ENCODE measurements at places on chromosomes 7 and 10.

DNA sequence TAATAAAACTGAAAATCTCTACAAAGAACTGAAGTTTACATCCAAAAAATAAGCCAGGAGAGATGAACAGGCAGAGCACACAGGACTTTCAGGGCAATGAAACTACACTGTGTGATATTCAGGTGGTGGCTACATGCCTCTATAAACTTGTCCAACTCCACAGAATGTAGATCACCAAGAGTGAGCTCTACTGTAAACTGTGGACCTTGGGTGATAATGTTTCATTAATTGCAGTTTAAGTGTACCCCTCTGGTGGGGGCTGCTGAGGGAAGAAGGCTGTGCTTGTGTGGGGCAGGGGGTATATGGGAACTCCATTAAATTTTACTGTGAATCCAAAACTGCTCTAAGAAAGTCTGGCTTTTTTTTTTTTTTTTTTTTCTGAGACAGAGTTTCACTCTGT is 22.7 kb downstream of the YWHAG start:
- no peak for DNase-seq

DNA sequence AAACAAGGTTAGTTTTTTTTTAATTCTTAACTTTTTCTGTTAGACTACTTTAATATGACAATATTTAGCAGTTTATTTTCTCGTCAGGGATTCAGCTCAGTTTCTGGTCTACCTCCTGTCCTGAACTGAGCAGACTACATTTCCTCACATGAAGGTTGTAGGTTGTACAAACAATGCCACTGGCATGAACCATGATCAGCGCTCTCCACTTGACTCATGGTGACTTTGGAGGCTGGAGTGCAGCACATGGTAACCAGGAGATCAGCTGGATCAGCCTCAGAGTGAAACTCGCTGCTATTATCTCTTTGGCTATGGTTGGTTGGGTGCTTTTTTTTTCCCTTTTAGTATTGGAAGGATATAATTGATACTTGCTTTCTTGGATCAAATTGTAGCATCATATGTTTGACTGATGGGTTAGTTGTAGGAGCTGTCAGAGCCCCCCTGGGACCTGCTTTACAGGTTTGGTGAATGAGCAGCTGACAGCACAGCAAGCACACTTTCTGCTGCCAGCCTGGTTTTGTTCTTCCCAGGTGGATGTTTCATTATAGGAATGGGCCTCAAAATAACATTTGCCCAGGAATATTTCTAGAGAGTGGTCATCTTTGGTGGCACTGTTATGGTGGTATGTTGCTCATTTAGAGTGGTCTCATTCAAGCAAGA is 556.4 kb downstream of the AUTS2 start:
- no peak for DNase-seq

DNA sequence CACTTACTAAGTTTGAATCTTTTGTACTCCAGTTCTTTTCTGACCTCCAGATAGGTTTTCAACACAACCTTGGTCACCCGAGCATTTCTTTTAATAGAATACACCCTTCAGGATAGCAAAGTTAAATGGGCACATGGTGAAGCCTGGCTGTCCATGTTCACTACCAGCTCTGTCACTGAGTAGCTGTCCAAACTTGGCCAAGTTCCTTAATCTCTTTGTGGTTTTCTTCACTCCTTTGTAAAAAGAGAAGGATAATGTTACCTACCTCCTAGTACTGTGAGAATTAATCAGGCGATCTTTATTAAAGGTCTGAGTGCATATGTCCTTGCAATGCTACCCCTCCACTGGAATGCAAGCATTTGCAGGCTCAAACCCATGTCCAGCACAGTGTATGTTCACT is 128.1 kb upstream of the PTPRZ1 start:
- DNase-seq = no peak

DNA sequence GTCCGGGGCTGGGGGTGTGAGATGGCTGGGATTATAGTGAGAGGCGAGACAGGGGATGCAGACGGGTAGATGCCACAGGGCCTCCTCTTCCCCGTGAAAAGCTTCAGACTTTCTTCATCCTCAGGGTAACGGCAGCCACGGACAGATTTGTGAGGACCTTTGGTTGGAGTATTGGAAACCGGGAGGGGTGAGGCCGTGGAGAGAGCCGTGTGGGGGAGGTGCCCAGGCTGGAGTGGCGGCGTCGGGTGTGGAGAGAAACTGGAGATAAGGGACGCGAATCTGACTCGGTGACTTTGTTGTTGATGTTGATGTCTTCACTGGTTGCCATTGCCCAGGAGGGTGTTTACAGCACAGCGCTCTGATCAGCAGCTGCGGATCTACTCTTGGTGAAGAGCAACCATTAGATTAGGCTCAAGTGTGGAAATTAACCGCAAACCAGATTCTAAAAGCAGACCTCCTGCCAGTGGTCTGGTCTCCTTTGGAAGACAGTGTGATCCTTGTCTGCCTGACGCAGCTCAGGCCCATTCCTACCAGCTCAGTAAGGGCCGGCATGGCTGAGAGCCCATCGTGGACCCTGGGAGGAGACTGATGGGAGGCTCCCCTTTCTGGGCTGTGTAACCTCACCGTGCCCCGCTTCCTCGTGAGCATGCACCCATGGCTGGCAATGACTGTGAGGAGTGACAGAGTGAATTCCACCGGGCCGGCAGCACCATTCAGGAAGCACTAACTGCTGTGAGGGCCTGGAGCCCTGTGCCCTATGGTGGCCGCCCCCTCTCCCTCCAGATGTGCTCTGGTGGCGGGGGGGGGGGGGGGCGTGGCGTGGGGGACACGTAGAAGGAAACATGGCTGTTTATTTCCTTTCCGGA is 90.3 kb downstream of the INPP5A start:
- no peak for DNase-seq

DNA sequence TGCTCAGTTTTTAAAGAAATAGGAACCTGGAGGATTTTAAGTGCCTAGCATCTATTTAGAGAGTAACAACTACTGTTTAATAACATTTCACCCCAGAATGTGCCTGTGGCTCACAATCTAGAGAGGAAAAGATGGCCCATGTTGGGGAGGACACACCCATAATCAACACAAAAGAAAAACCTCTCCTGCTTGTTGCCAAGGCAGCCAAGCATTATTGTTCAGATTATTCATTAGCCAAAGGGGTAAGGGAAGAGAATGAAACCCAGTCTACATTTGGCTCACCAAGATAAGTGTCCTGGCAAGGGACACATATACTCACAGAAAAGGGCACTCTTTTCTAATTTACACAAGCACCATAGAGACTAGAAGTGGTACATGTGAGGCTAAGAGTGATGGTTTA is 17.7 kb upstream of the IFIT1B start:
- no peak for DNase-seq

- no peak for DNase-seq
Measured at GRCh38 chr7:139823959-139824521, 5.0 kb upstream of the TBXAS1 start.

DNA sequence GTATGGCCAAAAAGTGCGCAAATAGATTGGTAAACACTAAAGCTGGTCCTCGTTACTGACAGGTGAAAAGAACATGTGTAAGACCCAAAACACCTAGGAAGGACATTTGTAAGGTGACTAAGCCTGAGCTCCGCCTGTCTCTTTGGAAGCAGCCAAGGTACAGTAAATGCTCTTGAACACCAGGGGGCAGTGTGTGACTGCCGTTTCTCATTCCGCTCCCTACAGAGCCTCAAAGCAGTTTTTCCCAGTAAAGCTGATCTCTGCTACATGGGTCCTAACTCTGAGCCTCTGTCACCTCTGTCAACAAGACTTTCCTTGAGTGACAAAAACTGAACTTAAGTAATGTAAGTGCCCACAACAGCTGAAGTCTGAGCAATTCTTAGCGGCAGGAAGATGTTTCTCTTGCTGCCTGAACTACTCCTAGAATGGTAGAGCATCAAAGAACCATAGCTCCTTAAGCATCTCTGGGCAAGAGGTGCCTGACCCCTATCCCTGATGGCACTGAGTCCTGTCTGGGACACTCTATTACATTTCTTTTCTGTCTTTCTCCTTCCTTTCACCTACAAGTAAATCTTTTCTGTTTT is 238.0 kb upstream of the INHBA start:
- DNase-seq = peak; percentile 15

DNA sequence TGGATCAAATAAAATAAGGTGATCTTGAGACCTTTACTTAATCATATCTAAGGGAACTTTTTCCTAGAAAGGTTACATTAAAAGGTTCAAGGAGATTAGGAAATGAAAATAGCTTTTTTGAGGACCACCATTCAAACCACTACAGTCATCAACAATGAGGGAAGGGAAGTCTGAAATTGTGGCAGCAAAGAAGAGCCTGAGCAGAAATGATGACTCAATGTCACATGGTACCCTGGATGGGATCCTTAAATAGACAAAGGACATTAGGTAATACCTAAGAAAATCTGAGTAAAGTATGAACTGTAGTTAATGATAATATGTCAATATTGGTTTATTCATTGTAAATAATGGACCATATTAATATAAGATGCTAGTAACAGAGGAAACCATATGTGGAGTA is 236.0 kb downstream of the SEMA3D start:
- DNase-seq = no peak

GRCh38 chr10:94546049-94546900 is 687 bp downstream of the HELLS start:
- no peak for DNase-seq

GRCh38 chr10:83274088-83274487 is 865.2 kb upstream of the GHITM start:
- no peak for DNase-seq

DNA sequence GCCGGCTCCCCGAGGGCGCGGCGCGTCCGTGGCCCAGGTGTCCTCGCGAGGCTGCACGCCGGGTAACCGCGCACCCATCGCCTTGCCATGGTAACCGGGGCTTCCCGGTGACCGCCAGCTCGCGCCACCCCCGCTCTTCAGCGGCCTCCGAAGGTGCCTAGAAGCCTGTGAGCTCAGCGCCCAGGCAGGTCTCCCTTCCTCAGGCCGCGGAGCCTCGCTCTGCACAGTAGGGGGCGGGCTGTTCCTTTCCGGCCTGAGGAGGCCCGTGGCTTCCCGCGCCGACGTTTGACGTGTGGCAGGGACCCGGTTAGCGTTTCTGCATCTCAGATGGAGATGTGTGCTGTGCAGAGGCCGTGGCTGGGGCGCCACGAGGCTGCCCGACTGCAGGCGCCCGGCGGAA is 117.1 kb downstream of the DYNC2I1 start:
- DNase-seq = no peak
